ENCODE measurements at places on chromosomes 16 and 17.

DNA sequence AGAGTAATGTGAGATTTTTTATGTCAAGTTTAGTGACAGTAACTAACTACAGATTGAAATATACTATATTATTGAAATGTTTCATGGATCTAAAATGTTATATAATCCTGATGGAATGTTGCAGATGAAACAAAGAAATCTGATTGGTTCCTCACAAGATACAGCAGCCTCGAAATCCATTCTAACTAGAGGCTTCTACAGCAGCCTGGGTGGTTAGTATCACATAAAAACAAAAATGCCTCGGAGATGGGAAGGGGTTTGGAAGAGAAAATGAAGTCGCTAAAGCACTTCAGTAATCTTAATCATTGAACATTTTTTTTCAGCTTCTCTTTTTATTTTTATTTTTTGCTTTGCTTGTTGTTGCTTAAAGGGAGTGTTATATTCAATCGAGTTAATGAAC lies 75.2 kb downstream of the TANC2 start:
- DNase-seq, result no peak

- DNase-seq, result no peak
These were observed 96.6 kb downstream of the NXN start for GRCh38 chr17:882827-883585.

DNA sequence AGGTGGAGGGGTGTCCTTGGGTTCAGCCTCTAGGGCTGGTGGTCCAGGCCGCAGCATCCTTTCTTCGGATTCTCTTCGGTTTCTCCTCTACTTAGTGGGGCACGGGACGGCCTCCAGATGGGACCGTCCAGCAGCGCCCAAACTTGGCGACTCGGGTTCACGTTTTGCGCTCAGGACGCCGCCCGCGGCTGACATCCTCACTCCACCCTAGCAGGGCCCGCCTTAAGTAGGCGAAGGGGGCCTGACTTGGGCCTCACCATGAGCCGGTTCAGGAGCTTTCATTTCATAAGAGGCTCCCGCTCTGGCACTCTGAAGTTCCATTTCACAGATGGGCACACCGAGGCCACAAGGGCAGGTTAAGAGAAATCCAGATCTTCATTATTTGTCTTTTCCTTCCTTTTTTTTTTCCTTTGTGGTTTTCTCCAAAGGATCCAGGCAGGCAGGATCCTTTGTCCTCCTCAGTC lies 141.2 kb downstream of the SEC14L1 start:
- DNase-seq, result no peak

DNA sequence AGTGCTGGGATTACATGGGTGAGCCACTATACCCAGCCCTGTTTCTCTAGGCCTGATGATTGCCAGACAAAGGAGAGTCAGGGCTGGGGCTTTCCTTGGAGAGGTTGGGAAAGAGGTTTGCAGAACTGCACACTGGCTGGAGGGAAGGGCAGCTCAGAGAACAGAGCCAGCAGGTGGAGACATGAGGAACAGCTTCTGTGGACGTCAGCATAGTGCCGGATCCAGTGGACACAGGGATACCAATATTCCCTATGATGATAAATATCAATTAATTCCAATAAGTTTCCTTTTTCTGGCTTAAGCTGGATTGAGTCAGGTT lies 43.2 kb upstream of the SCNN1B start:
- no peak for DNase-seq

DNA sequence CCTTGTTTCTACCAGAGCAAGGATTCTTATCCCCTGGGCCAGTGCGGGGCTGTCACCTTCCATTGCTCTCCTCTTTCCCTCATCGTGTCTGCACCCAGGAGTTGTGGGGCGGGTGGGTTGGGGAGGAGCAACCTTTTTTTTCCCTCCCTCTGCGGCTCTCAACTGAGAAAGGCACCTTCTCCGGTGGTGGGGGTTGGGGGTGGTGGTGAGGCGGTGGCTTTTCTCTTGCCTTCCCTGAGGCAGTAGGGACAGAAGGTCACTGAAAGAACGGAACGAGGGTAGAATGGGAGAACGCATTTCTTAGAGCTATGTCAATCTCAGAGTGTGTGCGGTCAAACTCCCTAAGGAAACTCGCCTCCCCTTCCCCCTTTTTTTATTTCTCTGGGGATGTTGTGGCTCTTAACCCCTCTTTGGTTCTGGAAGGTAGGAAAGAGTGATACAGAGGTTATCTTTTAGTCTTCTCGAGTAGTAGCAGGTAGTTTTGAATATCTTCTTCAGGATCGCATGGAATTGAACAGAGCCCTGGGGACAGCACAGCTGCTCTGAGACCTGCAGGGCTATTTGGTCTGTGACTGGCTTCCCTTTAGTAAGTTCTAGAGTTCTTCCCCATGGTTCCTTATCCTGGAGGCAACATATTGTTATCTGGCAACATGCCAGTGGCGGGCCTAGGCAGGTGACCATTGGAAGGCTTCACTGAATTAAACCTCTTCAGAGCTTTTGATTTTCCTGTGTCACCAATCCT lies 994 bp downstream of the CLTC start:
- DNase-seq, result peak; percentile 59

DNA sequence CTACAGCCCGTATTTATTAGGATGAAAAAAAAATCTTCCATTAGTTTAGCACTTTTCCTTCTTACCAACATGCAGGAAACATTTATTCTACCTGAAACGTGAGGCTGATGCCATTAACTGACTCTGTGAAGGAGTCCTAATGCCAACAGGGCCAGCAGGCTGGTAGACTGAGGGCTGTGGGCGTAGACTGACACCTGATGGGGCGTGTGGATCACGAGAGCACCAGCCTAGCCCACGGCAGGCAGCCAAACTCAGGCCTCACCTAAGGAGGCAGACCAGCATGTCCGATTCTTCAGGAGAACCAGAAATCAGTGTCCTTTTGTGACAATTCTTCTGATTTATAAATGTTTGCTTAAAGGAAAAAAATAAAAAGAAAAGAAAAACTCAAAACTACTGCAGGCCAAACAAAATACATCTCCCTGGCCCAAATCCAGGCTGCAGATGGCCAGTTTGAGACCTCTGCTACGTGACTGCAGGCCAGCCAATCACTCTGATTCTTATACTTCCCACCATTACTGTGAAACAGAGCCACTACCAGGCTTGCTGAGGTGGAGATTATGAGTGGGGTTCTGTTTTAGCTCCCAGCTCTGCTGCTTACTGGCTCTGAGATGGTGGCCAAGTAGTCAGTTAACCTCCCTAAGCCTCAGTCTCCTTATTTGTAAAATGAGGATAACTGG lies 66.5 kb downstream of the GNAO1 start:
- DNase-seq, result peak; percentile 67

- no peak for DNase-seq
These were observed 3.5 kb upstream of the CAPNS2 start for GRCh38 chr16:55562936-55563335.

GRCh38 chr17:41345992-41346391 lies 4.6 kb downstream of the KRT33A start:
- no peak for DNase-seq

DNA sequence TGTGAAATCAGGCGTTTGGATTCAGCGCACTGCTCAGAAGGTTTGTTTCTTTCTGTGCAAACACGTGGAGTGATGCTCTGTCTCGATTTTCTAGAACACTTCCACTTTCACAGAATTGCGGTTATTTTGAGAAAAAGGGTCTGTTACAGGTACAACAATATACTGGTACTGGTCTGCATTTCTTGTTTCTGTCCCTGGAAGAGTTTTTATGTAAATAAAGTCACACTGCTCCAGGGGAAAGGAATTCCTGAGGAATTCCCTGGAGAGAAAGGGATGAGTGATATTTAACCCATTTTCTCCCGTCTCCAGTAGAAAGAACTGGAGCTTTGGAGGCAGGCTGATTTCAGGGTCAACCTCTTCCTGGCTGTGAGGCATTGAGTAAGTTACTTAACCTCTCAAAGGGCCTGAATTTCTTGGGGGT lies 16.2 kb upstream of the RMI2 start:
- DNase-seq, result no peak

GRCh38 chr16:47262938-47263337 lies 119.2 kb upstream of the NETO2 start:
- no peak for DNase-seq

DNA sequence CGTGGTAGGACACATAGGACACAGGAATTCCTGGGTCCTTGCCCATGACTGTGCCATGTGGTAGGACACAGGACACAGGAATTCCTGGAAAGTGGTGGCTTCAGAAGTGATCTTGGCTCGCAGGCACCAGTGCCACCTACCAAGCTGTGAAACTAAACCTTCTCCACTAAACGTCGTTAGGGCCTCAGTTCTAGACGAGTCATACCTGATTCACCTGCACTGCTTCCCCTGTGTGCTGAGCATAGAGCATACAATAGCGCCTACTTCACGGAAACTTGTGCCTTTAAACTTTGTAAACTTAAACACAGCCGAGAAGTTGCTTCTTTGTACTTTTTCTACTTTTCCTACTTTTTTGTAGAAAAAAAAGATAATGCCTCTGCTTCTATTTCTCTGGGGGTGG lies 4.8 kb downstream of the SOX8 start:
- DNase-seq, result no peak

DNA sequence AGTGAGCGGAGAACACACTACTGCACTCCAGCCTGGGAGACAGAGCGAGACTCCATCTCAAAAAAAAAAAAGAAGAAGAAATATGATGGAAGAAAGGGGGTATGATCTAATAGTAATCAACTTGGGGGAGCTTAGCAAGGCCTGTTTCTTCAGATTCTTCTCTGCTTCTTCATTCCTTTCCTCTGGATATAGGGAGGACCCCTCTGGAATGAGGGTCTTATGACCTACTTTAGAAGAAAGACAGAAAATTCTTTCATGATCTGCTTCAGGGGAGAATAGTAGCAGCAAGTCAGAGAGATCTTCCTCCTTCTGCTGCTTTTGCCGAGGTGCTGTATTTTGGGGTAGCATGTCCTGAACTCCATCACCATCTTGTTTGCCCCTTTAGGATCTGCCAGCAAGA lies 44.9 kb upstream of the ETV4 start:
- DNase-seq, result no peak

- DNase-seq, result no peak
These were observed 409.6 kb upstream of the CDH11 start for GRCh38 chr16:65531475-65531874.

- DNase-seq, result no peak
These were observed 15.6 kb upstream of the PDK2 start for GRCh38 chr17:50079334-50080095.

- peak; percentile 8 for DNase-seq
These were observed 49.2 kb upstream of the ITGA2B start for GRCh38 chr17:44438636-44439035.

GRCh38 chr17:4740584-4740983 lies 856 bp upstream of the CXCL16 start:
- no peak for DNase-seq

DNA sequence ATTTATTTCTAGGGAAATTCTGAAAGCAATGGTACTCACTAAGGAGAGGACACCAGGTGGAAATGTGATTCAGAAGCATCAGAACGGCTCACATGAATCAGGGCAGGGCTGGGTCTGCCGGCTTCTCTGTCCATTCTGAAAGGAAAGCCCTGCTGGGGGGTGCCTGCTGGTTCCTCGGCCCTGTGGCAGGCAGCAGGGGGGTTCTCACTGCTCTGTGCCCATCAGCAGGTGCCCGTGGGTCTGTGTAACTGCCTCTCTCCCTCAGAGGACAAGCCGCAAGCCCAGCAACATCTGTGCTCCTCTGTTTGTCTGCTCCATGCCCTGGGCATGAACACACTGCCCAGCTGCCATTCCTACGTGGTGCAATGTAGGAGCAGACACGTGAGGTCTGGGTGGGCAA lies 74.9 kb upstream of the ZNF423 start:
- no peak for DNase-seq

DNA sequence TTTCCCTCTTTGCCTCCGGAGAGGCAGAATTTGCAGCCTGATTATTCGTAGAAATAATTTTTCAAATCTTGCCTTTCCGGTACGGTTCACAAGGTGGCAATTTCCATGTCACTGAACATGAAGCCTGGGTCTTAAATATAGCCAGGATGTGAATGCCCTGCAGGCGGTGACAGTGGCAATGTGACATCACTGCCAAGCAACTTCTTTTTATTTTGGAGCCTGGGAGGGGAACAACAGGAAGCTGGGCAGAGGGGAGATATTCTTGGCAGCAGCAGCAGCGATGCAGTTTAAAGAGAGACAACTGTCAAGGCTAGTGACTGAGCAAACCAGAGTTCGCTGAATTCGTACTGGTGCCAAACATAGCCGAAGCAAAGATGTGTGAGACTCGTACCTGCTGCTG lies 171.1 kb downstream of the SNX29 start:
- DNase-seq, result no peak

DNA sequence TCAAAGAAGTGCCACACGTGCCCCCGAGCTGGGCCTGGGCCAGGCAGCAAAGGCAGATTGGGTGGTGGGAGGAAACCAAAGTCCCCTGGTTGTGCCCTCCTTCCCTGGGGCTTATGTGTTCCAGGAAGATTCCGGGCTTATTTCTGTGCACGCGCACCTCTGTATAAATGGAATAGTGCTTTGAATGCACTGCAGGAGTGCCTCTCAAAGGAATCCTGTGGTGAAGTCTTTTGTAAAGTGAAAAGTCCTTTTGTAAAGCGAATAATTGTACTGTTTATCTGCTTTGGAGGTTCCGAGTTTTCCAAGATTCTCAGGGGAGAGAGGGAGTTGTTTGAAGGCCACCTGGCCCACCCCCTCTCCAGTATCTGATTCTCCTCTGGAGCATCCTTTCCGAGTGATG lies 26.8 kb downstream of the C17orf75 start:
- DNase-seq, result no peak

DNA sequence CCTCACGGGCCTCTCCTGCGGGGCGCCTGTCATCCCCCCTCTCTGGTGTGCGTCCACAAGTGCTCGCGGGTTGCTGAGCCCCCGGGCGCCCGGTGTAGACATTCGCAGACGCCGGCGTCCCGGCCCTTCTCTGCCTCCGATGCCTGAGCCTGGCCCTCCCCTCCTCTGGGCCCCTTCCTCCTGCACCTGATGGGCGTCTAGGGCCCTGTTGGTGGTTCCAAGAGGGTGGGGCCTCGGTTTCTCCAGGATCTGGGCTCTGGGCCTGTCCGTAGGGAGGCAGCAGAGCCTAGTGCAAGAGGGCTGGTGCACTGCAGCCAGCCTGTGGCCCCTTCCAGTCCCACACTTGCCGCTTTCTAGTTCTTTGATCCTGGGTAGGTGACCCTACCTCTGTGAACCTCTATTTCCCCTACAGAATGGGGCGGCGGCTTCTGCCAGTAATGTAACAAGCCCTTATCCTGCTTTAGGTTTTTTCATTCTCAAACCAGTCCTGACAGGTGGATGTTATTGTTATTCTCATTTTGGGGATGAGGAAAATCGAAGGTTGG lies 623 bp downstream of the E4F1 start:
- DNase-seq, result peak; percentile 74

- no peak for DNase-seq
These were observed 8.1 kb downstream of the NOG start for GRCh38 chr17:56601591-56601990.

DNA sequence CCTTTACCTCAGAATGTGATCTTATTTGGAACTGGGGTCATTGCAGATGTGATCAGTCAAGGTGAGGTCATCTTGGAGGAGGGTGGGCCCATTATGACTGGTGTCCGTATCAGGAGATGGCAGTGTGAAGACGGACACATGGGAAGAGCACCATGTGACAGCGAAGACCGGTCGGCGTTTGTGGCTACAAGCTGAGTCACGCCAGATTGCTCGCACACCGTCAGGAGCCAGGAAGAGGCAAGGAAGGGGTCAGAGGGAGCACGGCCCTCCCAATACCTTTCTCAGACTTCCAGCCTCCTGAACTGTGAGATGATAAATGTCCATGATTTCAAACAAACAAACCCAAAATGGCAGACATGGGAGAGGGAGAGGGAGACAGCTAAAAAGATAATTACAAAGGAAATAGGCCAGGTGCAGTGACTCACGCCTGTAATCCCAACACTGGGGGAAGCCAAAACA lies 13.2 kb downstream of the STARD3 start:
- DNase-seq, result no peak
